ENCODE measurements at places on chromosomes 7 and 10.

DNA sequence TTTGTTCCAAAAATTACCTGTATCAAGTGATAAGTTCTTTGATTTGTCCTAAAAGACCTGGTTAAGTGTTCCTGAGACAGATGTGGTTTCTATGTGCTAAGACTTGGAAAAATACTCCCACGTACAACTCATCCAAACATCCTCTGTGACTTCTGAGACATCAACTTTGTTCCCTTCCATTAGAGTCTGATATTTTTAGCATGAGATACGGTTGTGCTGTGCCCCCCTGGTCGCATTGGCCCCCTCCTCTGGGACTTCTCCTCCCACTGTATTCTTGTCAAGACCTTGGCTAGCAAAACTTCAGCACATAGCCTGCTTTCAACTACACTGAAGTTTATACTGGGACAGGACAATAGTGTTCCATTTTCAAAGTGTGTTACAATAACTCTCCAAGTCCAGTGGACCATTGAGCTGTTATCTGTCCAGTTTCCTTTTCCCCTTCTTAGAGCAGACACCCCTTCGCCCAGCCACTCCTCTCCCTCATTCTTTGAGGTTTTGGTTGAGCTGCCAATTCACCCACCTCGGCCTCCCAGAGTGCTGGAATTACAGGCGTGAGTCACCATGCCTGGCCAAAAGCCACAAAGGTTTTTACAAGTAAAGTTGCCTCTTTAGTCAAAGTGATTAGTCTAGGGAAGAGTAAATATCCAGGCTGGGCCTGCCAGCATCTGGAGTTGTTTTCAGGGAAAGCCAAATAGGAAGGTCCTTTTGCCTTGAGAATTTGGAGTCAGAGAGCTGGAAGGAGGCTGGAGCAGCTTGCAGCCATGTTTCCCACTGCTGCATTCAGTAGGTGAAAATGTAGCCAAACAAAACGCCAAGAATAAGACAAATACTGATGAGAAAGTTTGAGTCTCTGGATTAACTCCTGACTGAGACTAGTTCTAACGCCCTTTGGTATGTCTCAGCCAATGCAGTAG is 17.8 kb upstream of the PDLIM1 start:
- no peak for DNase-seq

GRCh38 chr7:112487457-112488263 is 6.9 kb downstream of the LSMEM1 start:
- no peak for DNase-seq

GRCh38 chr7:19099924-19100323 is 17.5 kb downstream of the TWIST1 start:
- no peak for DNase-seq

DNA sequence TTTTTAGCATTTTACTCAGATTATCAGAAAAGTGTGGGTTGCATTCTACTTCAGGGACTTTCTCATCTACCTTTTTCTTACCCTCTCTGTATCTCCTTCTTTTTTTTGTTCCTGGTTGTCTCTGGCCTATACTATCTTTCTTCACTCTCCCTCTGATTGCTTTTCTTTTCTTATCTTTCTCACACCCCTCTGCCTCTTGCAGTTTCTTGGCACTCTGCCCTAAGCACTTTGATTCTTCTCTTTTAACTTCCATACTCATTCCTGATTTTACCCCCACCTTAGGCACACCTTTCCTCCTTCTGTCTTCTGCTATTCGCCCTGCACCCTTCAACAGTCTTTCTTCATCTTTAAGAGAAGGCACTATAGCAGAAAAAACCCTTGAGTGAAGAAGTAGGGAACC is 92.8 kb upstream of the HPS1 start:
- DNase-seq, result no peak

- DNase-seq, result no peak
Observed at GRCh38 chr7:4789194-4790077, 14.0 kb downstream of the AP5Z1 start.

- DNase-seq, result no peak
Observed at GRCh38 chr10:119776536-119776935, 50.7 kb downstream of the INPP5F start.

- DNase-seq, result no peak
Observed at GRCh38 chr10:82278401-82279182, 403.6 kb downstream of the NRG3 start.

GRCh38 chr7:171912-172515 is 20.4 kb upstream of the FAM20C start:
- no peak for DNase-seq

DNA sequence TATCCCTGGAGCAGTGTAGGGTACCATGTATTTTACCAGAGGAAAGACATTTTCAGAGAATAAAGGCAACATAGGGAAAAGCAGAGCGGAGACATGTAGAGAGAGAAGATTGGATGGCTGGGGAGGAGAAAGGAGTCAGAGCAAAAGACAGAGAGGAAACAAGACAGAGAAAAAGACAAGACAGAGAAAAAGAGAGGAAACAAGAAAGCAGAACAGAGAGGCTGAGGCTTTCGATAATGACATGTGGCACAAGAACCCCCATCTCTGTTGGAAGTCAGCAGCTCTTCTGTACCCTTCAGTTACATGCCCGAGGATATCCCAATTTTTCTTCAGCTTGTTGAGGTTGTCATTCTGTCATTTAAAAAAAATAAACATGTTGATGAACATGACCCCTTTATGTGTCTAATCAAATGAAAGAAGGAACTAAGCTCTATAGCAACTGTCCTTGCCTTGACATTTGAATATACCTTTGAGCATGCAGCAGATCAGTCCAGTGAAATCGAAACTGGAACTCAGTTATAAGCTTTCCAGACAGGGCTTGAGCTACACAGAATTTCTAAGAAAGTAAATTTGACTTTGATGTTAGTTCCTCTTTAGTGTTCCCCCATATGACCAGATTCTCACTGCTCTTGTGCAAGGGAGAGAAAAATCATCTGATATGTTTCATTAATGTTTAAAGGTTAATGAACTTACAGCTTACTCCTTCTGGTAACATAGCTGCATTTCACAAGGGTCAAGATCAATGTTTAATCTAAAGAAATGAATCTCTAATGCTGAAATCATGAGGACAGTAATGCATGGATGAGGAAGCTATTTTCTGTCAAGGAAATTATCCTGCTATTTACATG is 75.1 kb upstream of the SP4 start:
- DNase-seq, result no peak

- DNase-seq, result peak; percentile 39
Observed at GRCh38 chr10:24952707-24953645, 570 bp upstream of the PRTFDC1 start.

GRCh38 chr10:117616179-117616578 is 73.6 kb downstream of the EMX2 start:
- no peak for DNase-seq

GRCh38 chr10:132793871-132794849 is 8.2 kb upstream of the NKX6-2 start:
- no peak for DNase-seq

GRCh38 chr7:44787762-44788161 is 8.7 kb upstream of the PPIA start:
- no peak for DNase-seq

DNA sequence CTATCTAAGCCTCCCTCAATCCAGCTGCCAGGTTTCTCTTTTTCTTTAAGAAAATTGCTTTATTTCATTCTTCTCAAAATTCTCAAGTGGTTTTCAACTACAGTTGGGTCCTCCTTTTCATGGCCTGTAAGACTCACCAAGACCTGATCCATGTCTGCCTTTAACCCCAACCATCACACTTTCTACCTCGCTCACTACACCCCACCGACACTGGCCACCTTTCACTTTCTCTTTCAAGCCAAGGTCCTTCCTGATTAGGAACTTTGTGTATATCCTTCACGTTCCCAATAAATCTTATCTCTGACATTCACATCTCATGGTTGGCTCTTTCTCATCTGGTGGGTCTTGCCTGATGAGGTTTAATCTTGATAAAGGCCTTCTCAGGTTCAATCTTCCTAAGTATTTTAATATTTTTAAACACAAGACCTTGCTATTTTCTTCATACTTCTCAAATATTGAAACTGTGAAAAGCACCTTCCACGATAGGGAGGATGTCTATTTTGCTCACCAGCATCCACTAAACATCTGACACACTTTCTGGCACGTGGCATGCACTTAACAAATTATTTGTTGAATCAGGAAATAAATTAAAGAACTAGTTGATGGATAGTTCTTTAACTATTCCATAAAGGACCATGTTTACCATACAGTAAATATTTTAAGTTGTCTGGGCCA is 624.8 kb downstream of the GRID1 start:
- DNase-seq, result no peak

DNA sequence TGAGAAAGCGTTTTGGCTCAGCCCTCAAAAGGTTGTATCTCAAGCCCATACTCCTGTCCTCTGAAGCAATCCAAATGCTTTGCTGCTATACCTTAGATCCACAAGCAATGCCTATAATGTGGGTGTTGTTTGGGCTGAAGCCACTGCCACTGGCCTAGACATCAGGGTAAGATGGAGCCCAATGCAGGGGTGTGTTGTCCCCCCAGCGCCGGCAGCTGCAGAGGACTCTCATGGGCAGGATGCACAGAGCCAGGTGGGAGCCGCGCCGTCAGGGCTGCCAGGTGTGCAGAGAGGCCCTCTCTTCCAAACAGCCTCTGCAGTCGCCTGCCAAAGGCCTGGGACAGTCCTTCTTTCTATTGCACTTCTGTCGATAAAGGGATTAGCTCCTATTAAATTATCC is 205.2 kb upstream of the SHH start:
- DNase-seq, result no peak

DNA sequence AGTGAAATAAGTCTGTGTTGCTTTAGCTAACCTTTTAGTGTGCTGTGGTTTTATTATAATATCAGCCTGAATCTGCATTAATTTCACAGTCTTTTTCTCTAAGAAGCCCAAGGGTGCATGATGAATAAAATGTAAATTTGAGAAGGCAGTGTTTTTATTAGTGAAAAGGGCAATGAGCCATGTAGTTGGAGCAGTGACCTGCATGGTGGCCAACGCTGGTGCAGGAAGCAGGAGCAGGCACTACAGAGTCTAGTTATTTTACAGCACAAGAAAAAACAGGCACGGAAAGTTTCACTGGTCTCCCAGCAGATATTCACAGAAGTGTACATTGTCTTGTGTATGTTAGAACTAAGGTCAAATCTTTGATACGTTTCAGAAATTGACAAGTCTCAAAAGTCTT is 247.8 kb downstream of the CELF2 start:
- DNase-seq, result no peak

DNA sequence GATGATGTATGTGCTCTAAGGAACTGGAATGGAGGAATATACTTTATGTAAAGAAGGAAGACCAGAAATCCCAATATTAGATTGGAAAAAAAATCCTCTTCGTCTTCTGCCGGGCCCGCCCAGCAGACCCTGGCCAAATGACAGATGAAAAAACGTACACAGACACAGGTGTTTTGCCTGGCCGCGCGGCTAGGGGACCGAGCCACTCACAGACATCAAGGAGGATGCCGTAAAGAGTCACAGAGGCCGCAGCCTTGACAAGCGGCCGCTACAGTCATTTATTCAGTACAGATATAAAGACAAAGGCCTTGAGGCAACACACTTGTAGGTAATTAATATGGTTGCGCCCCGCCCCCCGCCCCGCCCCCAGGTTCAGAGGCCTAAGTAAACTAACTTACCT is 594.1 kb downstream of the GRM8 start:
- DNase-seq, result no peak

DNA sequence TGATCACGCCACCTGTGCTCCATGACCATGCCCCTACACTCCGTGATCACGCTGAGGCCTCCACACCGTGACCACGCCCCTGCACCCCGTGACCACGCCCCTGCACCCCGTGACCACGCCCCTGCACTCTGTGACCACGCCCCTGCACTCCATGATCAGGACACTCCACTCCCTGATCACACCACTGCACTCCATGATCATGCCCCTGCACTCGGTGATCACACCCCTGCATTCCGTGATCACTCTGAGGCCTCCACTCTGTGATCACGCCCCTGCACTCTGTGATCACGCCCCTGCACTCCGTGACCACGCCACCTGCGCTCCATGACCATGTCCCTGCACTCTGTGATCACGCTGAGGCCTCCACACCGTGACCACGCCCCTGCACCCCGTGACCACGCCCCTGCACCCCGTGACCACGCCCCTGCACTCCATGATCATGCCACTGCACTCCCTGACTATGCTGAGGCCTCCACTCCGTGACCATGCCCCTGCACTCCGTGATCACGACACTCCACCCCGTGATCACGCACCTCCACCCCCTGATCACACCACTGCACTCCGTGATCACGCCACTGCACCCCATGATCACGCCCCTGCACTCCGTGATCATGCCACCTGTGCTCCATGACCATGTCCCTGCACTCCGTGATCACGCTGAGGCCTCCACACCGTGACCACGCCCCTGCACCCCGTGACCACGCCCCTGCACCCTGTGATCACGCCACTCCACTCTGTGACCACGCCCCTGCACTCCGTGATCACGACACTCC is 27.7 kb downstream of the STK32C start:
- DNase-seq, result no peak

DNA sequence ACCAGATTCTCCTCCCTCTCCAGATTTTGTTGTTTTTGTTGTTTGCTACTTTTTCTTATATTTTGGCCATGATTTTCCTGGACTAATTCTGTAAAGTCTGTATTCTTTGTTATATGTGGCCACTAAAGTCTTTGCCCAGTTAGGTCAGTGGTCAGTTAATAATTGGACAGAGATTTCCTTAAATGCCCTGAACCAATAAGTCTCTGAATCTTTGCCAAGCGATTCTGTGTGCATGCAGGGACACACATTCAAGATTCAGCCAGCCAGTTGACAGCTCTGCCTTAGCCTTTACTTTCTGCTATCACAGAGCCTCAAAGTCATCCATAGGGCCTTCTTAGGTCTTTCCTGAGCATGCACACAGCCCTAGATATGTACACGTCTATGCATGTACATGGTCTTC is 11.0 kb upstream of the COL17A1 start:
- no peak for DNase-seq

DNA sequence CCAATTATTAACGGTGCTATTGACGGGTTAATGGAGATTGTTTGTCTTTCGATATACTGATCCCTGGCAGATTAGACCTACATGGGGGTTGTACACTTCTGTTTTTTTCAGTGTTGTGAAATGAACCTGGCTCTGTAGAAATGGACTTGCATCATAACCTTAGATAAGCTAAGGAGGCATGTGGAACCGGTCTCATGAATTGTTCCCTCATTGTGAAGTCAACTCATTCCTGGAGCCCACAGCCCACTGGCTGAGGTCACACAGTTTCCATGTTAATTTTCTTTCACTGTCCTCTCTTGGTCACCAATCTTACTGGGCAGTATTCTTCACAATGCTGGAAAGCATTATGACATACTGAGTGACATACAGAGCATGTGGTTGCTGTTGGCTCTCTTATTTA is 202.8 kb downstream of the BMPER start:
- no peak for DNase-seq

- no peak for DNase-seq
Observed at GRCh38 chr10:8628351-8628750, 573.9 kb downstream of the GATA3 start.
